Stimulated activated CD8-positive, alpha-beta memory T cell treated with anti-CD3 and anti-CD28 coated beads, Interleukin-15, amount 100 ng/mL, for 4 hours (primary cell): ENCODE measurements at places on chromosomes 3 and 15.

GRCh38 chr15:66154581-66154980 lies 99.0 kb downstream of the MEGF11 start:
- no peak for DNase-seq

- DNase-seq: no peak
Observed at GRCh38 chr3:190261015-190261414, 61.2 kb downstream of the CLDN1 start.

DNA sequence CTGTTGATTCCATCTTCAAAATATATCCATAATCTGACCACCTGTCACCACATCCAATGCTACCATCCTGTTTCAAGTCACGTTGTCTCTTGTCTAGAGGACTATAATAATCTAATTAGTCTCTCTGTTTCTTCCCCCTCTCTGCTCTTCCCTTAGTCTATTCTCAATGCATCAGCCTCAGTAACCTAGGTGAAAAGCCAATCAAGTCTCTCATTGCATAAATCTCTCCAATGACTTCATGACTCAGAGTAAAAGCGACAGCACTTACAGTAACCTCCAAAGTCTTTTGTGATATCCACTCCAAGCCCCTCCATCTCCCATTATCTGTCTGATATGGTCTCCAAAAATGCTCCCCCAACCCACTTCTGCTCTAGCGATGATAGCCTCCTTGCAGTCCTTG lies 7.2 kb downstream of the UBA3 start:
- no peak for DNase-seq

GRCh38 chr3:70177881-70178645 lies 134.4 kb downstream of the MDFIC2 start:
- no peak for DNase-seq

GRCh38 chr3:46593979-46594378 lies 18.3 kb upstream of the FAM240A start:
- DNase-seq: no peak

- DNase-seq: no peak
Observed at GRCh38 chr3:60399292-60399691, 852.0 kb downstream of the FHIT start.

GRCh38 chr15:77575203-77575934 lies 57.3 kb downstream of the LINGO1 start:
- no peak for DNase-seq

- DNase-seq: peak; percentile 85
Observed at GRCh38 chr15:67120839-67121643, 55.6 kb downstream of the SMAD3 start.
